NCI-H146 (cell line): ENCODE measurements at places on chromosomes 7 and 10.
A peak's percentile ranks its signal among the peaks of the same experiment; 100 is the strongest.

GRCh38 chr10:71814922-71815411, 36.1 kb downstream of the PSAP start:
- DNase-seq: no peak

GRCh38 chr7:18499407-18500177, 4.0 kb downstream of the HDAC9 start:
- peak; percentile 60 for DNase-seq

DNA sequence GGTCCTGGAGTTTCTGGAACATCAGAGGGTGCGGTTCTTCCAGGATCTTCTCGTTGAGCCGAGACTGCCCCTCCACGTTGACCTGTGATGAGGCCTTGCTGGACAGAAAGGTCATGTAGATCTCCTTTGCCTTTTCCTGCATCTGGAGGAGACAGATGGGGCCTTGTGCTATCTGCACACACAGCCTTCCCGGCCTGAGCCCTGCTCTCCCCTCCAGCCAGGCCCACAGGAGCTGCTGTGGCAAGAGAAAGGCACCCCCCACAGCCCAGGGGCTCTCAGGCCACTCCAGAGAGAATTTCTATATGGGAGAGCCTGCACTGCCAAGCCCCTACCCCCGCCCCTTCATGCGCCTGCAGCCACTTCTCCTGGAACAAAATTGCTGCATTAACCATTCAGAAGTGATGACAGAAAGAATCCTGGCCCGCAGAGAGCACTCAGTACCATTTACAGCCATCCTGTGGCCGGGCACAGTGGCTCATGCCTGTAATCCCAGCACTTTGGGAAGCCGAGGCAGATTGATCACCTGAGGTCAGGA, 26.9 kb downstream of the RGS10 start:
- no peak for DNase-seq

DNA sequence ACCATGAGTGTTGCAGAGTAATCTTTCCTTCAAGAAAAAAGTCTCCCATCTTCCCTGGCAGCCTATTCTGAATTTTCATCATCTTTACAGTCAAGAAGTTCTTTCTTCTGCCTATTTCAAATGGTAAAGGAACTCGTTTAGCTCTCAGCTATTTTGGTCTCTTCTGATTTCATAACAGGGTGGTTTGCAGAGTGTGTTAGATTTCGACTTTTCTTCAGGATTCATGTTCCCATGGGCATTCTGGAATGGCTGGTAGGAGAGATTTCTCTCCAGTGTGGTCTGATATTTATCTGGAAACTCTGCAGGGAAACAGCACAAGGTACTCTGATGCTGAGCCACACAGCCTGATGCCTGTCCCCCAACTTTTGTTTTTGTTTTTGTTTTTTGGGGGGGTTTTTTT, 111.1 kb upstream of the FAM171A1 start:
- DNase-seq: no peak

DNA sequence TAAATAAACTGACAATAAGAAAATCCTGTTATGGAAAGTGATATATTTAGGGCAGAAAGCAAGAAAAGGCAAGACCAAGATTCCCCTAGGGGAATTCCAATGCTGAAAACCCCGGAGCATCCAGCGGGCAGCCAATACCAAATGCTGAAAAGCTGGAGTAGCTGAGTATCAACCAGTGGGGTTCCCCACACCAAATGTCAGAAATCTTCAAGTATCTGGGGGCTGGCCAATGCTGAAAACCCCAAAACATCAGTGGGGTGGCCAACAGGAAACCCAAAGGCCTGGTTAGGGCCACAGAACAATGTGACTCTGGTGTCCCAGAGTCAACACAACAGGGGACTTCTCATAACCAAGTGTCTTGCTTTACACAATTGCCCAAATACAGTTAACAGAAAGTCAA, 271.8 kb upstream of the CACNA2D1 start:
- no peak for DNase-seq

- no peak for DNase-seq
Measured at GRCh38 chr7:85074-85882, 107.1 kb upstream of the FAM20C start.

DNA sequence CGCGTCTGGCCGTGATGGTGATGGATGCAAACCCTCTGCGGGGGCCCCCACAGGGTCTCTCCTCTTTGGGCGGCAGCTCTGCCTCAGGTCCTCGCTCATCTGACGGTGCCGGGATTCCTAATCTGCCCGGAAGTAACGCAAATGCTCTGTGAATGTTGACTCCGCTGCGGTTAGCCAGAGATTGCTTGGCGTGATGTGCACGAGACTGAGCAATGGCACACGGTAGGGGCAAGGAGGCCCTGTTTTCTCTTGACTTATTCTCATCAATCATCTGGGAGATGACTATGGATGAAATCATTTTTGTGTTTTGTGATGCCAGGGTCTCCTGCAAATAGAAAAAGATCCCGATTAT, 116.5 kb upstream of the ADAM12 start:
- DNase-seq: no peak

- no peak for DNase-seq
Measured at GRCh38 chr10:93225938-93226337, 152.2 kb downstream of the CYP26A1 start.

- no peak for DNase-seq
Measured at GRCh38 chr10:43885252-43885651, 236.6 kb upstream of the ZNF32 start.

- no peak for DNase-seq
Measured at GRCh38 chr7:127628445-127628844, 10.5 kb upstream of the PAX4 start.

DNA sequence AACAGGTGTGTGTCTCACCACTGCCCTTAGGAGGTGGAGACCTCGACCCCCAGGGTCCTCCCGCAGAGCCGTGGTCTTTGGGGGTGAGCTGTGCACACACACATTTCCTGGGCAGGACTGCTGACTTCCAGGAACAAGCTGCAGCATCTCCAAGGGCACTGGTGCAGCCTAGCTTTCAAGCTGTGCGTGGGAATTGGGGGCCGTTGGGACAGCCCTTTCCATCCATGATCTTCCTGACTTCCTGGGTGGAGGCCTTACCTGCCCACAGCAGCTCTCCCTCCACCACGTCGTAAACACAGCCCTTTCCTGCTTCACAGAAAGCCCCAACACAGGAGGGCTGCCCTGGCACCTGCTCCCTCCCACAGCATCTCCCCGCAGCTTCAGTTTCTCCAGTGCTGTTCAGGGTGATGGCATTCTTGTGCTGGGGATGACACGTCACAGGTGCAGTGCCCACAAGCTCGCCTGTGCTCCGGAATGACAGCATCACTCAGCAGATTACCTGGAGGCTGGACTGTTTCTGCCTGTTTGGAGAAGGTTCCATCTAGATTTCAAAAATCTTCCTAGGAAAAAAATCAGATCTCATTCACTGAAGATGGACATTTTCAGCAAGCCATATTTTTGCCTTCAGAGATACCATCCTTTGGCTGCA, 208.0 kb upstream of the PPP2R2D start:
- no peak for DNase-seq

- no peak for DNase-seq
Measured at GRCh38 chr7:50393547-50394252, 56.5 kb downstream of the FIGNL1 start.

- DNase-seq: no peak
Measured at GRCh38 chr7:43303740-43304241, 191.3 kb downstream of the HECW1 start.

- DNase-seq: no peak
Measured at GRCh38 chr7:108253275-108254044, 123.3 kb upstream of the LAMB4 start.

DNA sequence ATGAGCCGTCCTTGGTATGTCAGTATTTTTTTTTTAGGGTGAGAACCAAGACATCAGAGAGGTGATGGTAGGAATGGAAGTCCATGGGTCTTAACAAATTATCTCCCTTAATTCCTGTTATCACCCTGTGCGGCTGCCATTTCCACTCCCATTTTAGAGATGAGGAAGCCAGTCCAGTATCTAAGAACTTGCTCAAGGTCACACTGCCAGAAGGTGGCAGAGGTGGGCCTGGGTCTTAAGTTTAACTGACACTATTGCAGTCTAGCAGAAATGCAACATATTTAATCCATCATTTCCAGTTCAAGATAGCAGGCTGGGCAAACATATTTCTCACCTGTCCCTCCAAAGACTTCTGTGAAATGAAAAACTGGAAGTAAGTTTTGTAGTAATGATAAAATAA, 108.3 kb downstream of the GLI3 start:
- no peak for DNase-seq

DNA sequence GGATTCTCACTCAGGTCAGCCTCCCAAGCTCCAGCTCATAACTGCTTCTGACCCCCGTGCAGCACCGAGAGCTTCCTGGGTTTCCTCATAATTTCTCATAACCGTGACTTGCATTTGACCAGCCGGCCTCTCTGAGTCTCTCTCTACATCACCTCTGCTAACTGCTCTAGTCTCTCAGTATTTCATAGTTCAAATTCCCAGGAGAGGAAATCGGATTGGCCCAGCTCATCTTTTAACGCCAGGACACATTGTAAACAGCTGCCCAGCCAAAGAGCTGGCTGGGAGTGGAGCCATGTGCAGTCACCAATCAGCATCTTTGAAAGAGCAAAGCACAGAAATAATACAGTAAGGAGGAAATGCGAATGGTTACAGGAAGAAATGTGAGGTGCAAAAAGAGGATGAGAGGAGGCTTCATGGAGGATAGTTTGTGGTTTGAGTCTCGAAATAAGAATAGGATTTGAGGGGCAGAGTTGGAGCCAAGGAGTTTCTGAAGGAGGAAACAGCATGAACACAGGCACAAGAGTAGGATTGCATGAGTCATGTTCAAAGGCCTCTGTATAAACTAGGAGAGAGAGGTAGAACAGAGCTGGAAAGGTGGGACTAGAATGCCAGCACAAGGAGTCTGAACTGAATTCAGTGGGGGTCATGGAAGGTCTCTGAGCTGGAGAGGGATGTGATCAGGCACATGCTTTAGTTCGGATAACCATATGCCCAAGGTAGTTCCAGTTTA, 15.2 kb upstream of the LBX1 start:
- no peak for DNase-seq

- no peak for DNase-seq
Measured at GRCh38 chr7:151371266-151371665, 29.7 kb downstream of the NUB1 start.

DNA sequence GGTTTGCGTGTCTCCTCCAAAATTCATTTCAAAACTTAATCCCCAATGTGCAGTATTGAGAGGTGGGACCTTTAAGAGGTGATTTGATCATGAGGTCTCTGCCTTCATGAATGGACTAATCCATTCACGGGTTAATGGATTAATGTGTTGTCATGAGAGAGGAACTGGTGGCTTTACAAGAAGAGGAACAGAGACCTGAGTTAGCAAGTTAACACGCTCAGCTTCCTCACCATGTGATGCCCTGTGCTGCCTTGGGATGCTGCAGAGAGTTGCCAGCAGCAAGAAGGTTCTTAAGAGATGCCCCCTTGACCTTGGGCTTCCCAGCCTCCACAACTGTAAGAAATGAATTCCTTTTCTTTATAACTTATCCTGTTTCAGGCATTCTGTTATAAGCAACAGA, 3.7 kb upstream of the TCTN3 start:
- DNase-seq: no peak

GRCh38 chr10:119309423-119309770, 102.0 kb downstream of the GRK5 start:
- DNase-seq: no peak

DNA sequence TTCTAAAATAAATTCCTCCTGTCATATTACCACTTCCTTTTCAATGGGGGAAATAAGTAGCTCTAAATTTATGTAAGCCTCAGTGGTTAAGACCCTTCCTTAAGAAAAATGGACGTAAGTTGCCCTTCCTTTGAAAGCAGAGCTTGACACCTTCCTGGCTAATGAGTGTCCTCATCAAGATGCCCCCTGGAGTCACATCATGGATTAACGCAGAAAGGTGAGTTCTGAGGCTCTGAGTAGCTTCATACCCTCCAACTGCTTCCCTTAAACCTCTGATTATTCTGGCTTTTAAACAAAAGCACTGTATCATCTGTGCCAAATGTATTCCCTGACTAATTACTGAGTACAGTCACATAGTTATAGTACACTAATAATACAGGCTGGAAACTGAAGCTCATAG, 14.7 kb downstream of the KCTD7 start:
- DNase-seq: no peak
